ENCODE measurements at places on chromosomes 3 and 15. TPM values are rescaled to one million over a fixed set of nuclear protein-coding genes. Genes with fewer than 3 reads are reported as not detected.

SPINK8 gene
- total RNA-seq: not detected

TIMMDC1 gene
- total RNA-seq: 46.9 TPM

NRROS gene
- total RNA-seq: 0.85 TPM

EPHB3 gene
- total RNA-seq: 7.4 TPM

CHRM5 gene
- total RNA-seq: under 0.01 TPM

SPSB4 gene
- total RNA-seq: not detected

P3H2 gene
- total RNA-seq: 6.5 TPM

GOLGA6B gene
- total RNA-seq: not detected

GRK7 gene
- not detected for total RNA-seq

CHDH gene
- total RNA-seq: under 0.01 TPM

TEX55 gene
- not detected for total RNA-seq

DNAJC19 gene
- 21.5 TPM for total RNA-seq

CSPG5 gene
- not detected for total RNA-seq

GABRA5 gene
- total RNA-seq: not detected

GAP43 gene
- under 0.01 TPM for total RNA-seq

ARHGAP11A gene
- 2.3 TPM for total RNA-seq

AGTR1 gene
- 15.6 TPM for total RNA-seq

CFAP100 gene
- total RNA-seq: not detected

NR1I2 gene
- total RNA-seq: not detected

HTR3E gene
- not detected for total RNA-seq

All from pericardium fibroblast (primary cell).